ENCODE measurements at places on chromosomes 4 and X.

DNA sequence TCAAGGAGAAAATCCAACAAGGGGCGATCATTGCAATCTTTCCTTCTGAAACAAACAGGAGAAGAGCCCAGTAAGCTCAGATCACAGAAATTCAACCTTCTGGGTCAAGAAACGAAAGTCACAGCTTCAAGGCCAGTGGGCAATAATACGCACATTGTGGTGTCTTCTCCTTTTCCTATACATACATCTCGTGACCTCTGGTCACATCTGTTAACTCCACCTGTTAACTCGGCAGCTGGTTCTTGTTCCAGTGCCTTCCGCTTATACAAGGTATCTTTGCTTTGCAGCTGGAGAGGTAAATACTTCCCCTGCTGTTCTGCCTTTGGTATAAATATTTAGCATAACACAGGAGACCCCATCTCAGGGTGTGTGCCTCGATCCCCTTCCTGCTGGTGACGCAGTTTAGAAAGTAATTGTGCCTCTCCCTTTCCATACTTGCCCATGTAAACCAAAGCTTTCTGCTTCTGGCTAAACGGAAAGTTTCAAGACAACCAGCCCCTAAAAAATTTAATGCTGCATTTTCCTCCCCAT is 45.0 kb downstream of the CCDC149 start:
- DNase-seq = no peak

DNA sequence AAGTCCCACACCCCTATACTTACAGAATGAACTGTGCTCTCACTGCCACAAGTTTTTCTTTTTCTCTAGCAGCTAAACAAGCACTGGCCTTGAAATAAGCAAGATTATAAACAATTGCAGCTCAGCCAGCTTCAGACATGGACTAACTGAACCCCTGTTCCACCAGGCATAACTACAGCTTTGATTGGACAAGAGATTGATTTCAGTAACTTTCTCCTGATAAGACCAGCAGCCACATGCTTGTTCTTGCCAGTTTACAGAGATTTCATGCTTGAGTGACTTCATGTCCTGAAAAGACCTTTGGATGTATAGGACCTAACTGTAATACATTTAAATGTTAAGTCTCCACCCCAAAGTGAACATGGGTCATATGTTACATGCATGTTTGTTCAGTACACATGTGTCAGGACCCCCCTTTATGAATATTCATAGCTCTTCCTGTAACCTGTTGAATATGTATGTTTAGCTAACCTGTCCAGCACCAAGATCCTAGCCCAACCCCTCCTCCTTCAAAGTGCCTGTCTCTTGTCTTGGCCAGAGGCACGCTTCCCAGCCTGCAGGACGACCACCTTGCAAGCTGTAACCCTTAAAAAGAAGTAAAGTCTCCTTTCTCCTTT is 27.9 kb downstream of the ZNF275 start:
- no peak for DNase-seq

- DNase-seq = no peak
Observed at GRCh38 chr4:162497564-162498167, 333.9 kb upstream of the FSTL5 start.

DNA sequence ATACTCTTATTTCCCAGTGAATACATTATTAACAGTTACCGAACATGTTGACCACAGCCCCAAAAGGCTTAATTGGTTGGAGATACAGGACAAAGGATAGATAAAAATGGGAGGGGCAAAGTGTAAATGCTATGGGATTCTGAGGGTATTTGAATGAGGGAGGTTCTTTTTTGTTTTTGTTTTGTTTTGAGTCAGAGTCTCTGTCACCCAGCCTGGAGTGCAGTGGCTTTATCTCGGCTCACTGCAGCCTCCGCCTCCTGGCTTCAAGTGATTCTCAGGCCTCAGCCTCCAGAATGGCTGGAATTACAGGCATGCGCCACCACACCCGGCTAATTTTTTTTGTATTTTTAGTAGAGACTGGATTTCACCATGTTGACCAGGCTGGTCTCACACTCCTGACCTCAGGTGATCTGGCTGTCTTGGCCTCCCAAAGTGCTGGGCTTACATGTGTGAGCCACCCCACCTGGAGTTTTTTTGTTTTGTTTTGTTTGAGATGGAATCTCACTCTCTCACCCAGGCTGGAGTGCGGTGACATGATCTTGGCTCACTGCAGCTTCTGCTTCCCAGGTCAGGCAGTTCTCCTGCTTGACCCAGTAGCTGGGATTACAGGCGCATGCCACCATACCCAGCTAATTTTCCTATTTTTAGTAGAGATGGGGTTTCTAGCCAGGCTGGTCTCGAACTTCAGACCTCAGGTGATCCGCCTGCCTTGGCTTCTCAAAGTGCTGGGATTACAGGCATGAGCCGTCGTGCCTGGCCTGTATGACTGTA is 9.0 kb downstream of the UBE2K start:
- no peak for DNase-seq

- DNase-seq = no peak
Observed at GRCh38 chr4:22103768-22104167, 155.2 kb upstream of the KCNIP4 start.

DNA sequence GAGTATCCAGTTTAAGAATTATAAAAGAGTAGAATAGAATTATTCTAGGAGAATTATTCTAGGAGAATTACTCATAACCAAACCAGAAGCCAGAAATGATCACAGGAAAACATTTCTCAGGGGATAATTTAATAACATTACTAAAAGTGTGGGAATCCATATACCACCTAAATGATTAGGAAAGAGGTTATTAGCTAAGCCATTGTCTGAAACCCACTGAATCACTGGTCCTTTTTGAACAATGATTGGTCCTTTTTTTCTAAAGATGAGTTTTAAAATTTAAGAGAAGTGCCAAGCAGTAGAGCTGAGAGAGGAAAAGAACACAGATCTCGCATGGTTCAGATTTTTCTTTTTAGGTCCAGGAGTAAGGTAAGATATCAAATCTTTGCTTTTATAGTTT is at the start of gene ODAM:
Gene ODAM (plus strand): TSS at position 301 of the 400 bp plus-strand sequence. CDS start 819 bp downstream, outside the sequence.
- no peak for DNase-seq

DNA sequence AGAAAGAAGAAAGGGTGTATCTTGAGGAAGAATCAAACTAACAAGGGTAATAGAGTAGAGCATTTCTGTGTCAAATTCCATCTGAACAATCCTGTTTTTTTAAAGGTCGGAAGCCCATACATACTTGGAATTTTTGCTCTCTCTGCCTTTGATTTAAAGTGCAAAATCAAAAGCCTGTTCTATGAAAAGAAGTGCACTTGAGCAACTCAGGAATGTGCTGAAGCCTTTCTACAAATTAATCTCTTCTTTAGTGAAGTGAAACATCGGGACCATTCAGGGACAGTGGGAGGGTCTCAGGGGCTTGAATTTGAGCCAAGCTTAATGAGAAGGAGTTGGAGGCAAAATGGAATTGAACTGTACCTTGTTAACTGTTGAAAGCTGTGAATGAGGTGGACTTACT is 1008.5 kb upstream of the LCORL start:
- no peak for DNase-seq

DNA sequence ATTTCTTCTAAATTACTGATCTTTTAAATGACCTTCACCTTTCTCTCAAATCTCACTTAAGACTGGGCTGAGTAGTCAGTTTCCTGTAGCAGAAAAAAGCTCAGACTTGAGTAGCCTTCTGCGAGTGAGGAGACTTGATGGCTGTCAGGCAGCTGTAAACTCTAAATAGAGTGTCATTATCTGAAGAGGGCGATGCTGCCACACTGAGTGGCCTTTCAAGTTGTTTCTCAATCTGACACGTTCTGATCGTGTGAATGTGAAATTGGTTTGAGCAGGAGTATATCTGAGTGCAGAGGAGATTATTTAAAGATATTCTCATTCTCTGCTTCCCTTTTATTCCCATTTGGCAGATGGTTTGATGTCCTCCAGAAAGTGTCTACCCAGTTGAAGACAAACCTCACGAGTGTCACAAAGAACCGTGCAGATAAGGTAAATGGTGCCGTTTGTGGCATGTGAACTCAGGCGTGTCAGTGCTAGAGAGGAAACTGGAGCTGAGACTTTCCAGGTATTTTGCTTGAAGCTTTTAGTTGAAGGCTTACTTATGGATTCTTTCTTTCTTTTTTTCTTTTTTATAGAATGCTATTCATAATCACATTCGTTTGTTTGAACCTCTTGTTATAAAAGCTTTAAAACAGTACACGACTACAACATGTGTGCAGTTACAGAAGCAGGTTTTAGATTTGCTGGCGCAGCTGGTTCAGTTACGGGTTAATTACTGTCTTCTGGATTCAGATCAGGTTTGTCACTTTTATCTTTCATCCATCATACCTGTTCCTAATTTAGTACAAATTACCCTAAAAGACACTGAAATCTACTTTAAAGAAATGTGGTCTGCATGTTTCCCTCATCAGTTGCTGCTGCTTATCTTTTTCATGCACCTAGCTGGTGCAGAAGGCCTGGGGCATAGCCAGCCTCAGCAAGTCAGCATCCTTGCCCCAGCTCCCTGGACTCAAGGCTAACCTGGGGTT is 74.3 kb upstream of the MSANTD1 start:
- DNase-seq = no peak

DNA sequence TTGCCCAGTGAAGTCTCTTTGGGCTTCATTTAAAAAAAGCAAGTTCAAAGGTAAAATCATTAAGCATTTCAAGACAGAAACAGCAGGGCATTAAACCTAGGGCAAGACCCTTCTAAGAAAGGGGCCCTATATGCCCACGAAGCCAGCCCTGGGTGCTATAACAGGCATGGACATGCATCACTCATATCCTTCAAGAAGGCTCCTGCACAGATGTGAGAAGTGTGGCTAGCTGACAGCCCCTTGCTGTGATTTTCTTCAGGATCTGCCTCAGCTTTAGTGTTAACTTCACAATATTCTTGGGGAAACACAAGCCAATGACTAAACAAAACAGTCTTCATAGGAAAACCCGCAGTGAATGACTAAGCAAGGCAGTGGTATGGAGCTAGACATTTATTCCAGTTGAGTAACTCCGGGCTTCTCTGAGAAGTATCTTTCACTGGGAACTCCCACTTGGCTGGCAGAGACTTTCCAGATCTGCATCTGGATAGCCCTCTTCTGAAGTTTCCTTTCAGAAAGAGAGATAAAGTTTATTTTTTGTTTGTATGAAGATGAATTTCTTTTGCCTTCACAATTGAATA is 11.9 kb upstream of the MAOA start:
- no peak for DNase-seq

DNA sequence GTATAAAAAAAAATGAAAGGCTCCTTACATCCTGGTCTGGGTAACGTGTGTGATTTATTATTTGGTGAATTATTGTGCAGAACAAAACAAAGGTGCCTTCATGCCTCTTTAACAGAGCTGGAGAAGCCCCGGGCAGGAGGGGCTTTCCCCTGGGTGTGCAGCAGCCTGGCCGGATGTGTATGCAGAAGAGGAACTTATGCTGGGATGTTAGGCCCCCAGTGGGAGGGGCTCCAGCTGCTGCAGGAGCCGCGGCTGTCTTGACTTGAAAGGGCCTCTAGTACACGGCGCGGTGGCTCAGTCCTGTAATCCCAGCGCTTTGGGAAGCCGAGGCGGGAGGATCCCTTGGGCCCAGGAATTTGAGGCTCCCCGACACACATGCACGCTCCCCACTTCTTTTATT is 16.0 kb downstream of the CCNQ start:
- DNase-seq = peak; percentile 16

- no peak for DNase-seq
Observed at GRCh38 chr4:187992971-187993370, 2.6 kb upstream of the ZFP42 start.

DNA sequence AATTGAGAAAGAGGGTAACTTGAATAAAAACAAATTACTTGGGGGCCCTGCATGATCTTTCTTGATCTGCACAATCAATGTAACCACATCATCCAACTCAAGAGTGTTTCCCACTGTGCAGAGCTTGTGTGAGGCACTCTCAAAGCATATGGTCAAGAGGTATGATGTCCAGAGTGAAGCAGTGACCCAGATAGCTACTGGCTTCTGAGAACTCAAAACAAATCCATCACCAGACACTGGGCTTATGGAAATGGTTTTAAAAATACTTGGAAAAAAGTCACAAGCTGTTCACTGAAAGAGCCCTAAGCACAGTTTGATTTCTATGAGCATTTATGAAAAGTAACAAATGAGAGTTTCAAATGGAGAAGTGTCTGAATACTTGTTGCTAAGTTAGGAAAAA is 361.0 kb downstream of the GRXCR1 start:
- no peak for DNase-seq

DNA sequence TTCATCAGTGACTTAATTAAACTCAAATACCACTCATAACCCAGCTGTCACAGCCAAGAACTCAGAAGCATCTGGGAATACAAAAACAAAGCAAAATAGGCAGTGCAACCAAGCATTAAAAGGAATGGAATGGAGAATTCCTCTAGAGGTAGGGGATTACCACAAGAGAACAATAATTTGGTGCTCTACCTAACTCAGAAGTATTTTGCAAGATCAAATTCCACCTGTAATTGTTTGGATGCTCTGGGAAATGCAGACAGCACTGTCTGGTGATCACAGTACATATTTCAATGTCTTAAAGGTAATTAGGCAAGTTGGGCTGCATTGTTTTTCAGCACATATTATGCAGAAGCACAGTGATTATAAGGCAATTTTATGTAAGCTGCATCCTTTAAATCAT is 547.5 kb downstream of the TRAM1L1 start:
- no peak for DNase-seq

GRCh38 chr4:48949518-48950219 is 36.4 kb upstream of the CWH43 start:
- DNase-seq = no peak

GRCh38 chr4:4750187-4750586 is 109.3 kb upstream of the MSX1 start:
- no peak for DNase-seq

GRCh38 chr4:72118017-72118416 is 86.2 kb downstream of the NPFFR2 start:
- no peak for DNase-seq

- no peak for DNase-seq
Observed at GRCh38 chr4:113173793-113174264, 124.4 kb downstream of the ANK2 start.

DNA sequence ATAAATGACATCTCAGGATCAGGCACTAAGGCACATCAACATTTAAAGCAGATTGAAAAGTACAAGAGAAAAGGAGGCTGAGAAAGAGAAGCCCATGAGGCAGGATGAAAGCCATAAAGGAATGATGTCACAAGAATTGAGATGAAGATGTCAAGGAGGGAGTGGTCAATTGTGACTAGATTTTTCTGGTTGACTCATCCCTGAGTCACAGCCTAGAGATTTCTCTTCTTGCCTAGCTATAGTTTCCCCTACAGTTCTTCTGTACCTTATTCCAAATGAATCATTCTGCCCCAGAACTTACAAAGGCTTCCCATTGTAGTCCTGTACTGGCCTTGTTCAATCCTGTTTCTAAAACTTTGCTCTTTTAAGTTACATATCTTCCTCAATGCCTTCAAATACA is 3.4 kb upstream of the USP53 start:
- DNase-seq = no peak

- DNase-seq = no peak
Observed at GRCh38 chr4:185912779-185913178, 100.8 kb upstream of the SORBS2 start.
